ENCODE measurements at places on chromosomes 16 and 17.

- no peak for DNase-seq
These were observed 43.5 kb downstream of the SCPEP1 start for GRCh38 chr17:57021226-57021940.

- DNase-seq, result no peak
These were observed 460.8 kb upstream of the TOM1L1 start for GRCh38 chr17:54439816-54440215.

DNA sequence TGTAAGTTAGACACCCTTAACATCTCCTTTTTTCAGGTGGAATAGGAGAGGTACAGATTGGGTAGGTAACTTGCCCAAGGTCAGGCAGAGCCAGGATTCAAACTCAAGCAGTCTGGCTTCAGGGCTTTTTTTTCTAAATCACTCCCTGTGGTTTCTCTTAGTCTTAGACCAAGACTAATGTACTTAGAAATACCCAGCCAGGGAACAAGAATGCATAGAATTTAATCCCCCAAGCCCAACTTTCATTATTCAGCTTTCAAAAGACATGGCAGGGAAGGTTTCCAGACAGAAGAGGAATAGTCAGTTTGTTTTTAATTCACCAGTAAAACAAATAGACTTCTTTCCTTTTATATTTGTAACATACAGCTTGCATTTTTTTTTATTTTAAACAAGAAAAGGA is 305.2 kb upstream of the RBFOX1 start:
- DNase-seq, result no peak

GRCh38 chr16:56684256-56684925 is 2.1 kb downstream of the MT1X start:
- no peak for DNase-seq

GRCh38 chr16:72794319-72794718 is 253.6 kb downstream of the ZFHX3 start:
- no peak for DNase-seq

DNA sequence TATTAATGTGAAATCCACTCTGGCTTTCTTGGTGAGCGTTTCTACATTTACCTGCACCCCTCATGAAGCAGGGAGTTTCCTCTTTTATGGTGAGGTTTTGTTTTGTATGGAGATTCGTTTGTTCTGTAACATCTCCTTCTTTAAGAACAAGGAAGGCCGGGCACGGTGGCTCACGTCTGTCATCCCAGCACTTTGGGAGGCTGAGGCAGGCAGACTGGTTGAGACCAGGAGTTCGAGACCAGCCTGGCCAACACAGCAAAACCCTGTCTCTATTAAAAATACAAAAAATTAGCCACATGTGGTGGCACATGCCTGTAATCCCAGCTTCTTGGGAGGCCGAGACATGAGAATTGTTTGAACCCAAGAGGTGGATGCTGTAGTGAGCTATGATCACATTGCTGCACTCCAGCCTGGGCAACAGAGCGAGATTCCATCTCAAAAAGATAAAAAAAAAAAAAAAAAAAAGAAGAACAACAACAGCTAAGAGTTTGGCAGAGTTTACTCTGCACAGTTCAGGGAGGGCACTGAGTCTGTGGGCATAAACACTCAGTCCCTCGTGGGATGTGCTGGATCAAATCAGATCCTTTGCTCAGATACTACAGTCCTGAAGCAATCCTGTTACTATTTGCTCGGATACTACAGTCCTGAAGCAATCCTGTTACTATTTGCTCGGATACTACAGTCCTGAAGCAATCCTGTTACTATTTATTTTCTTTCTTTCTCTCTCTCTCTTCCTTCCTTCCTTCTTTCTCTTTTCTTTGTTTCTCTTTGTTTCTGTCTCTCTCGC is 28.9 kb downstream of the ADCY9 start:
- DNase-seq, result no peak

- DNase-seq, result no peak
These were observed 23.9 kb upstream of the CLEC3A start for GRCh38 chr16:77998350-77999023.

DNA sequence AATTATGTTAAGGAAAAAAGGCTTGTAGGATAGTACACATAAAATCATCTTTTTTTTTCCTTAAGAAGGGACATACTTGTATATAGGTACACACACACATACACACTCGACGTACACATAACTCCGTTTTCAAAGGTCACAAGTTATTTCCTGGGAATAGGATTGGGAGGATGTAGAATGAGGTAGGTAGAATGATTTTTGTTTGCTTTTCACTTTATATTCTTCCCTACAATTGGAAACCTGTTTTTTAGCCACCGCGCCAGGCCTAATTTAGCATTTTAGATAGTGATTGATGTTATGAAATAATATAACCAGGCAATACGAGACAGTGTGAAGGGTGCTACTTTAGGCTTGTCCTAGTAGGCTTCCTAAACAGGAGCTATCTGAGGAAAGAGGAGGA is 1.8 kb upstream of the HAPSTR1 start:
- no peak for DNase-seq

DNA sequence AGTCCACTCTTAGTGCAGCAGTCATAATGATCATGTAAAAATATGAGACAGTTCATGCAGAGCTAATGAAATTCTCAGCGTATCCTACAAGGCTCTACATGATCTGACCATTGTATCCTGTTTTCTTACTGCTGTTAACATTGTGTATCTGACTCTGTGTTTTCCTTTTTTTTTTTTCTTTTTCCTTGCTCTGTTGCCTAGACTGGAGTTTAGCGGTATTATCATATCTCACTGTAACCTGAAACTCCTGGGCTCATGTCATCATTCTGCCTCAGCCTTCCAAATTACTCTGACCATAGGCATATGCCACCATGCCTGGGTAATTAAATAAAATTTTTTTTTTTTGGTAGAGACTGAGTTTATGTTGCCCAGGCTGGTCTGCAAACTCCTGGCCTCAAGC is 12.1 kb downstream of the DUS2 start:
- no peak for DNase-seq

DNA sequence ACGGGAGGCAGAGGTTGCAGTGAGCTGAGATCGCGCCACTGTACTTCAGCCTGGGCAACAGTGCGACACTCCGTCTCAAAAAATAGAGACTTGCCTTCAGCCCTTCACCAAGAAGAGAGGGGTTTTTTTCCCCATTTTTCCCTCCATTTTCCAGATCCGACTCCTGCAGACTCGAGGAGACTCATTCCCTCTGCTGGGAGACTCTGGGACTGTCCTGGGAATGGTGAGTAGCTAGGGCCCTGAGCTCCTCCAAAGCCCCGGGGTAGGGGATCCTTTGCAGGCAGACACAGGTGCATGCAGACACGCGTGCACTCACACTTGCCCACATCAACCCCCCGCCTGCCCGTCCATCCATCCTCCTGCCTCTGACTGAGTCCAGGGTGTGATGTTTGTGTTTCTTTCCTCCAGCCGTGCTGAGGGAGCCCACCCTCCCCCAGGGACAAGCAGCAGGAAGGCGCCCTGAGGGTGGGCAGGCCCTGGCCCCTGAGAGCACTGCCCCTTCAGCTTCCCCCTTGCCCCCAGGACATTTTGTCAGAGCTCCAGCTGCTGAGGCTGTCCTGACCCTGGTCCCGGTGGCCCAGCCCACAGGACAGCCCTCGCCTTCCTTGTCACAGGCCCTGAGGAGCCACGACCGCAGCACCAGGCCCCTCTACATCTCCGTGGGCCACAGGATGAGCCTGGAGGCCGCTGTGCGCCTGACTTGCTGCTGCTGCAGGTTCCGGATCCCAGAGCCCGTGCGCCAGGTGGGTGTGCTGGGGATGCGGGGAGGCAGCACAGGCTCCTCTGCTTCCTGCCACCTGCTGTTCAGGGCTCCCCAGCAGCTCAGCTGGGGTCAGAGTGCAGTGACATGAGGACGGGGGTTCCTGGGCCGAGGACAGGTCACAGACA is 10.2 kb downstream of the ENDOV start:
- no peak for DNase-seq

Measured in GM13976 (cell line).